Activated CD4-positive, alpha-beta T cell treated with anti-CD3 and anti-CD28 coated beads, Interleukin-2, amount 10 ng/mL, durations not matched to agents 24 days and 14 days (primary cell): ENCODE measurements at places on chromosomes 13 and 19. TPM values are rescaled to one million over a fixed set of nuclear protein-coding genes. Genes with fewer than 3 reads are reported as not detected.

CGB8 gene
- not detected in 2 replicates for total RNA-seq

NLRP4 gene
- total RNA-seq = not detected in 2 replicates

GAS6 gene
- 0.17 and 0.54 TPM in 2 replicates for total RNA-seq

LILRB5 gene
- total RNA-seq = not detected in 2 replicates

LGALS4 gene
- 1.3 and 1.7 TPM in 2 replicates for total RNA-seq

SIGLEC12 gene
- total RNA-seq = 0.98 and 1.5 TPM in 2 replicates

BSG gene
- 291 and 297 TPM in 2 replicates for total RNA-seq

EHD2 gene
- 0.49 and 1.2 TPM in 2 replicates for total RNA-seq
